ENCODE measurements at places on chromosomes 11 and 22. TPM values are rescaled to one million over a fixed set of nuclear protein-coding genes. Genes with fewer than 3 reads are reported as not detected.

ELP4 gene
- 14.1 TPM for total RNA-seq

DNA sequence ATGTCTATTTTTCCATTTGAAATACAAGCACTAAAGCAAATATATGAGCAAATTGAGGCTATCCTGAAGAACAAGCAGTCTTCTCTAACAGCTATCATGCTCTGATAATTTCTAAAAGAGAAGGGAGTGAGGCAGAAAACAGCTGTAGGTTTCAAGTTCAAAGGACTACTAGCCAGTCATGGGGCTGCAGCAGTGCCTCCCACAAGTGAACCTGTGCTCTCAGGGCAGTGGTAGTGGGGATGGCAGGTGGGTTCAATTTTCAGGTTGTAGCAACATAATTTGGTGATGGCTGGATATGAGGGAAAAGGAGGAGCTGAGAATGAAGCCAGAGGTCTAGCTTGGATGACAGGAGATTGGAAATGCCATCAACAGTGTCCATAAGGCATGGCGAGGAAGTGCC lies 93.5 kb upstream of the ARHGAP20 start:
- no peak for DNase-seq

DNA sequence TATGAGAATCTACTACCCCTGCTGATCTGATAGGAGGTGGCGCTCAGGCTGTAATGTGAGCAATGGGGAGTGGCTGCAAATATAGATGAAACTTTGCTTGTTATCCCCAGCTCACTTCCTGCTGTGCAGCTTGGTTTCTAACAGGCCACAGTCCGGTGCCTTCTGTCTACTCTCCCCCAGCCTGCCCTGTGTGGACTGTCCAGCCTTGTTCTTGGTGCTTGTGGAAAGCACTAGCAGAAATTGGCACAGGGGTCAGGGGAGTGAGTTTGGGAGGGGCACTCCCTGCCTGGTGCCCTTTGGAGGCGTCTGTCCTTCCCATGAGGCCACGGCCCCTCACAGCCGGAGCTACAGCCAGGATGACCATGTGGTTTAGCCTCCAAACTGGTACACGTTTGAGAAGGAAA lies 14.3 kb downstream of the MOV10L1 start:
- no peak for DNase-seq

DNA sequence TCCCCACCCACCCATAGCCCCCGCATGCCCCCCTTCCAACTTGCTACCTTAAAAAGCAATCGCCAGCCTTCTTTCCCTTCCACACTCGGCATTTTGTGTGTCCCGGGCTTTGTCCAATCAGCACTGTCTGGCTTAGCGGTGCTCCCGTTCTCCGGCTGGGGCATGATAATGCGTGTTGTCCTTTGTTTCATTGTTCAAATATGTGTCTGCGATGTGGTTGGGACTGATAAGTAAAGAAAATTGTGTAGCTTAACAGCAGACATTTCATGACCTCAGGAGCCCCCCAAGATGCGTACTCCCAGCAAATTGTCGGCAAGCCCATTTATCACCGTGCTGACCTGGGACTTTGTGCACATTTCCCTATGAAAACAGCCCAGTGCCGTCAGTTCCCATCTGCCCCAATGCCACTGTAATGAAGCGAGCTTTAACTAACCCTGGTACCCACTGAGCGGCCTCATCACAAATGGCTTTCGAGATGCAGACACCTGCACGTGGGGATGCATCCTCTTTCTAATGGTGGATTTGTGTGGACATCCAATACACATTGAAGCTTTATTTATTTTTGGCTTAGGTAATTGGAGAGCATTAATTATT lies 167.0 kb upstream of the E2F8 start:
- no peak for DNase-seq

CLDN25 gene
- not detected for total RNA-seq

DNA sequence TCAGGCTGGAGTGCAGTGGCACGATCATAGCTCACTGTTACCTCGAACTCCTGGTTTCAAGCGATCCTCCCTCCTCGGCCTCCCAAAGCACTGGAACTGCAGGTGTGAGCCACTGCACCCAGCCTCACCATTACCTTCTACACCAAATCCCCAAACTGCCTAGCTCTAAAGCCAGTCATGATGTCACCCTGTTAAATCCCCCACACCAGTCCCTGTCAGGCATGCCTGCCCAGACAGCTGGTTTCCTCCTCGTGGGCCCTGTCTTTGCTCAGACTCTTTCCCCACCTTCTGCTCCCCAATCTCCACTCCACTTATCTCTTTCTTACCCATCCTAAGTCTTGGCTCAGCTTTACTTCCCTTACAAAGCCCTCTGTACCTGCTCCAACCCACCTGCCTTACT lies 12.5 kb upstream of the EXPH5 start:
- no peak for DNase-seq

SAA1 gene
- total RNA-seq, result 170 TPM

CD3E gene
- 2.8 TPM for total RNA-seq

DNA sequence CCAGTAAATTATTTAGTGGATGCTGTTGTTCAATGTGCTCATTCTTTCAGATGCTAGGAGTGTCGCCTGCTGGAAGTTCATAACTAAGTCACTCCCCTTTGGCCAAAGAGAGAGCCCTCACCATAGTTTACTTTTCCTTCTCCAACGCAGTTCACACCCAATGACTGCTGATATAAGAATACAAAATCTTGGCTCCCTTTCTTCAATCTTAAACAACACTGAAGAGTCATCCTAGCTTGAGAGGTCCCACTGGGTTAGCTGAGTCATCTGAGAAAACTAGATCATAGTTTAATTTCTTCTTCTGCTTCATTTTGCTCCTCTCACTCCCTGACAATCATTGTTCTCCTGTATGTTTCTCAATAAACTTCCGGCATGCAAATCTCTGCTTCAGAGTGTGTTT lies 5.4 kb upstream of the OR52L1 start:
- no peak for DNase-seq

DNA sequence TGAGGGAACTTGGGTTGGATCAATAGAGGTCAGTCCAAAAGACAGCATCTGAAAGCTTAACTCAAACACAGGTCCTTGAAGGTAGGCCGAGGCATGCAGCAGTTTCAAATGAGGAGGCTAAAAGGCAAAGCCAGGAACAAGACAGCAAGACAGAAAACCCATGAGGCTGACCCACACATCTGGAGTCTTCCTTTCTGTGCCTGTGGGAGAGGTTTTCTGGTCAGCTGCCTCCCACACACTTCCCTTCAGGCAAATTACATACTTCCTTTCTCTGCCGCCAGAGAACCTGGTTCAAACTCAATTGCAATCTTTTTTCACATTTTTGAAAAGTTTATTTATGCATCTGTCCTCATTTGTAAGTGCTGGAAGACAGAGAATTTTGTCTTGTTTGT lies 29.8 kb upstream of the CRTAM start:
- DNase-seq, result no peak

CTSF gene
- 82.8 TPM for total RNA-seq

DNA sequence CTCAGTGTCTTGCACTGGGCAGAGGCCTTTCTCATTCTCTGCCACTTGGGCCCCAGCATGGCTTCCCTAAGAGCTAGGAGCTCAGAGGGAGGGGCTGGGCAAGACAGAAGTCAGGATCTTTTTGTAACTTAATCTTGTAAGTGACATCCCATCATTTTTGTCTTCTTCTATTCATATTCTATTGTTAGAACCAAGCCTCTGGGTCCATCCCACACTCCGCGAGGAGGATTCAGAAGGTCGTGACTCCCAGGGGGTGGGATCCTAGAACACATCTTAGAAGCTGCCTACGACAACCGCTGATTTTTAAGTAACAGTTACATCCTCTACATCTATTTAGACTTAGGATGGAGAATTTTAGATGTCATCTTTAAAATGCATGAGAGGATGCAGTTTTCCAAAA lies 1.5 kb upstream of the IL17RA start:
- no peak for DNase-seq

GLYATL1 gene
- not detected for total RNA-seq

DNA sequence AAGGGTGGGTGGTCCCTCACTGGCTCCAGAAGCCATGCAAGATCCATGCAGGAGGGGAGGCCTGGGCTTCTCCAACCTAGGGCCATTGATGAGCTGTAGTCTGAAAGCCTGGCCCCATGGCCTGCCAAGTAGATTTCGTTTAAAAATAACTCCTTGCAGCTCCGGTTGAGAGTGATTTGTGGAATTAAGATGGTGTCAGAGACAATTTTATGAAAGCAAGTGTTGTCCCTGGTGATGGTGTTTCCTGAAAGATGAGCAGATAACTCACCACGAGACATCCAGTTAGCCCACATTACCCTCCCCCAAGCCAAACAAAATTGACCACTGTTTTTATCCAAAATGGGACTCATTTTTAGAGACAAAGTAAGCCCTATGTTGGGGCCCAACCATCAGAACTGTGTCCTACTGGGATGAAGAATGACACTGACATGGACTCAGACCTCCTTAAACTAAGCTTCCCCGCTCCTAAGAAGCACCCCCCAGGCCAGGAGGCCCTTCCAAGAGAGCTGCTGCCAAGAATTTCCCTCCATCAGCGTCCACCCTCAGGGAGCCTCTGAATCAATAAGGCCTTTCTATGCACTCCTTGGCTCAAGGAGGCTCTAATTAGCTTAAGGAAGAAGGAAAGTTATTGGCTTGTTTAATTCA lies 174.2 kb upstream of the NCAM1 start:
- no peak for DNase-seq

DNA sequence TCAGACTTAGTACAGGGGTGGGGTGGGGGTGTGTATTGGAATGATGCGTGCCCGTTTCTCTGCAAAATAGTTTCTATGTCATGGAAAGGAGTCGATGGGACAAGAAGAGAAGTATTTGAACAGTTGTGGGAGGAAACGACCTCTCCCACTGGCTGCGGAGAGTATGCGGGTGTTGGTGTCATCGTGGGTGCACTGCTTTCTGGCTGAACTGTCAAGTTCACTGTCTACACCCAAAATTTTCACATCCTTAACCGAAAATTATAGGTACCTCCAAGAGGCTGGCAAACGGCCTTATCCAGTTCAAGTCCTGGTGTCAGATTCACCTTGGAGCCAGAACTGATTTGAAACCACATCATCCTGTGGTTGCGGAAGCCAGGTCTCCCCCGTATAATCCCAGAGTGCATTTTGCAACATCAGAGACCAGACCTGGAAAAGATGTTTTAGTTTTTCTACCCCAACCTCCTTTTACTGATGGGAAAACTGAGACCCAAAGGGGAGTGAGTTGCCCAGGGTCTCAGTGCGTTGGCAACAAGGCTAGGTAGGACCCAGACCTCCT lies 497 bp upstream of the SSRP1 start:
- DNase-seq, result no peak

DNA sequence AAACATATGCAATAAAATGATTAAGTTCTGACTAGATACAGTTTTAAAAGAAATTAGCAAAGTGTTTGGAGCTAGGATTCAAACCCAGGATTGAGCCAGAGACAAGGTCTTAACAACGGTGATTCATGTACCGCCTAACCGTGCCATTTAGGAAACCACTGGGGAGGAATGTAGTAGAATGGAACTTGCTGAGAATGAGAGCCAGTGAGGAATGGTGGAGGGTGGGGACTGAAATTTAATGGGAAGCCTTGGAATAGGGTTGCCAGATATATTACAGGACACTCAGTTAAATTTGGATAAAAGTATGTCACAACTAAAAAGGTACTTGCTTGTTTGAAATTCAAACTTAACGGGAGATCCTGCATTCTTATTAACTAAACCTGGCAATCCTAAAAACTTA lies 30.4 kb upstream of the TMEM86A start:
- no peak for DNase-seq

CRYBB2 gene
- not detected for total RNA-seq

POU2AF3 gene
- 4.7 TPM for total RNA-seq

DNA sequence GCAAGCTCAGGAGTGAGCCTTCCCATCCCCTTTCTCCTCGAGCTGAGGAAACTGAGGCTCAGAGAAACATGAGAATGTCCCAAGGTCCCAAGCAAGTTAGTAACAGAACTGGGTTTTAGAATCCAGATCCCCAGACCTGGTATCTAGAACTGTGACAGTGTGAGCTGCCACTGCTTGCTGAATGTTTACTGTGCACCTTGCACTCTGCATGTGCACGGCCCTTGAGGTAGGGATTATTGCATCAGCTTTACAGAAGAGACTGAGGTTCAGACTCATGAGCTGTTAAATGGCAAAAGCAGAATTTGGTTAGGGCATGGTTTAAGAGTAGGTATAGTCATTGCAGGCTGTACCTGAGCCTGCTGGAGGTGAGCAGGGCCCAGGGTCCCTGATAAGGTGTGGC lies 3.8 kb upstream of the MPPED1 start:
- no peak for DNase-seq

DNA sequence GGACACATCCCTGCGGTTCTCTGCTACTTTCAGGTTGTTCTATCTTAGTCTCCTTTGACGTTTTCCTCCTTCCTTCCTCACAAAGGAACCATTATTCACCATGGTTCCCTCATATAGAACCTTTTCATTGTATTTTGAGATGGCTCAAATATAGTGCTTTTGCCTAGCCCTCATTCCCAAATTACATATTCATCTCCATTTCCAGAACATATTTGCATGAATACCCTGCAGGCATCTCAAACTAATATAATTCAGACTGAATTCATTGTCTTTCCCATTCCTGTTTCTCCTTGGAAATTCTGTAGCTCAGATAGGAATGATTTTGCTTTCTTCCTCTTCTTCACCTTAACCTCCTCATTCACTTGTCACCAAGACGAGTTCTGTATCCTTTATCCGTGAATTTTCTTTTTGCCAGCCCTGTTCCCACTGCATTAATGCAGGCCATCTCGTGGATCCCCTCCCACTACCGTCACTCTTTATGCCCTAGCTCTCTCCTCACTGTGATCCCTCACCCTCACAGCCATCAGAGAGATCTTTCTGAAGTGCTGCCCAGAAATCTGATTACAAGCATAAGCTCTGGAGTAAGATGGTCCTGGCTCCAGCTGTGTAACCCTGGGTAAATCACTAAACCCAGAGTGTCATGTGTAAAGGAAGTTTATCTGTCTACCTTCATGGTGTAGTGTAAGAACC lies 23.3 kb downstream of the PIWIL4 start:
- DNase-seq, result no peak

- no peak for DNase-seq
Measured at GRCh38 chr22:31604137-31604705, 57.8 kb downstream of the PISD start.

DNA sequence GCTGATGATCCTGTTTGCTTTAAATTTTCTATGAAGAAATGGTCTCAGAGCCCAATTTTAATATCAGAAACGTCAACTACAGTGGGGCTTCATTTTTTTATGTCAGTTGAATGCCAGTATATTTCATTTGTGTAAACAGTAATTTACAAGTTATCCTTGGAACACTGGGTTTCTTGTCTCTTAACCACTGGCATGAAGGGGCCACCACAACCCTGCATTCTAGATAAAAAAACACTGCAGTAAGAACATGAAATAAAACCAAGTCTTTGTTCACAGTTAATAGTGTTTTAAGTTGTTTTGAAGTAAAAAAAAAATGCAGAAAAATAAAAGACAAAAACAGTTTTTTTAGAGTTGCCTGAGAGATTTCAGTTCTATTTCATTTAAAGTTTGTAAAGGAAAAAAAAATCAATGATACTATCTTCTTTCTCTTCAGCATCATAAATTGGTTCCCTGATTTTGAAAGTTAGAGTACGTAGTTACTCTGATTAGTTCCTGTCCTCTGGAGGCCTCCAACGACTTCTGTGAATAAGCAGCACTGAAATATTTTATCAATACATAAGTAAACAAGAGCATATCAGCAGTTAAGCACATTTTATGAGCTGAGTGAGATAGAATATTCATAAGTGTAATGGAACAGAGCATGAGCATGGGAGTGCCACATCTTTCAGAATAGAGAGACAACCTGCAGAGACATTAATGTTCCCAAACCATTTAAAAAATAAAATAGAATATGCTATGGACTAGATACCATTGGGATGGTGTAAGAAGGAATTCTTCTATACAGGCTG lies 7.8 kb upstream of the DDI1 start:
- no peak for DNase-seq
